ENCODE measurements at places on chromosomes 7 and 10.
A peak's percentile ranks its signal among the peaks of the same experiment; 100 is the strongest.

- no peak for DNase-seq
Observed at GRCh38 chr10:2786251-2786650, 281.1 kb upstream of the PFKP start.

GRCh38 chr10:35927990-35928488, 285.9 kb upstream of the FZD8 start:
- no peak for DNase-seq

DNA sequence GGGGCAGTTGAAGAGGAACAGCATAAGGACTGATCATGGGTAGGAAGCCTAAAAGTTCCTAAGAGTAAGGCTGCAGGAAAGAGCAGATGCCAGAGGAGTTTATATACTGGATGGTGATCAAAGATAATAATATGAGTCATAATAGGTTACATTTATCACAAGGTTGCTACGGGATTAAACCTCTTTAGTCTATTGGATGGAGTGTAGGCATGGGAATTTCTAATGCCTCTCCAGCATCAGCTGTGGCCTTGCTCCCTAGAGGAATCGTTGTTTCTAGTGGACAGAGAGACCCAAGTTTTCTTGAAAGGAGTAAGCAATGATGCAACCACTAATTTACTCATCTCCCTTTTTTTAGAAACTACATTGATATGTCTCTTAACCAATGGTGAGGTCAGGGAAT, 213.4 kb downstream of the GPR37 start:
- no peak for DNase-seq

DNA sequence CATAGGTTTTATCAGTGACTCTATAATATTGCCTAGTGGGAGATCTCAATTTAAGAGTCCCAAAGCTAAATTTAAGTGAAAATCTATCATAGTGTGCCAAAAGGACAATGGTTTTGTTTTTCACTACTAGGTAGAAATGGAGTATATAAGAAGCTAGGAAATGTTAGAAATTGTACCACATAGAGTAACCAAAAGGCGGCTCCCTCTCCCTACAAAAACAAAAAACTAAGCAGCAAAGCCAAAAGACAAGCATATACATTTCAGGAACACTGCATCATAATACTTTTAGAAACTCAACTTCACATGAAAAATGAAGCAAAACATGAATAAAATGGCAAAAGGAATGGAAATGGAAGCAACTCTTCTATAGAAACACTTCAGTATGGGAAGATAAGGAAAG, 271.6 kb downstream of the CACNA2D1 start:
- DNase-seq: no peak

DNA sequence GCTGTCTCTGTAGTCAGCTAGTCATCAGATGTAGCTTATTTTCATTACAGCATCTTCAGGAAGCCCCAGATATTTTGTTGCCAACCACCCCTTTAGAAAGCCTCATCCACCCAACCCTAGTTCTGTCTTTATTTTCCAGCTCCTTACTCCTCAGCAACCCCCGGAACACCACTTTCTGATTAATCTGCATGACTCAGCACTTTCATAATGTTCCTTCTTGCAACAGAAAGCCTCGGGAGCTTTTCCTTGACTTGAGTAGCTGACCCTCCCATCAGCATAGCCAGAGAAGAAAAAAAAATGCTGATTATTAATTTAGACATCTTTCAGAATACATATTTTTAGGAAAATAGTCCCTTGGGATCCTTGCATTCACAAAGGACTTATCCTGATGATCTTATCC, 244.0 kb upstream of the CXCL12 start:
- DNase-seq: no peak

- DNase-seq: no peak
Observed at GRCh38 chr7:137342265-137342664, 1.3 kb downstream of the PTN start.

DNA sequence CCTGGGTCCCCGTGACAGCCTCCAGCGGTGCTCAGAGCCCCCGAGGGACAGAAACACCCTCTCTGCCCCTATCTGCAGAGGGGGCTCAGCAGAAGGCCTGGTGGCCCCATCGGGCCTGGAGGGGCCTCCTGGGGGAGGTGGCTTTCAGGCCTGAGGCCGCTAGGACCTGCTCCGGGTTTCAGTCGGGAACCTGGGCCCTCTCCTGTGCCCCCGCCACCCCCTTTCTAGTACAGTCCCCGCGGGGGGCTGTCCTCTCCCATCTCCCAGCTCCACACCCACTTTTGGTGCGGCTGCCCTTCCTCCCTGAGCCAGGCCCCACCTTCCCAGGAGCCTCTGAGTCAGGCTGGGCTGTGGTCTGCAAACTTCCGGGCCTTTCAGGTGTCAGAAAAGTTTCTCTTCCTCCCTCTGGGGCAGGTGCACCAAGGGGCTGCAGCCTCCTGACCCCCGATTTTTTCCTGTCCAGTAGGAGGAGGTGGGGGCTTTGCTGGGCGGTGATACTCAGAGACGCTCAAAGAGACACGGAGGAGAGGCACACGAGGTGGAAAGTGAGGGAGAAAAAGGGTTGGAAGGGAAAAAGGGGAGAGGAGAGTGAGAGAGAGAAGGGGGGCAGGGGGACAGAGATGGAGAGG, 692 bp downstream of the CARD11 start:
- DNase-seq: peak; percentile 70

DNA sequence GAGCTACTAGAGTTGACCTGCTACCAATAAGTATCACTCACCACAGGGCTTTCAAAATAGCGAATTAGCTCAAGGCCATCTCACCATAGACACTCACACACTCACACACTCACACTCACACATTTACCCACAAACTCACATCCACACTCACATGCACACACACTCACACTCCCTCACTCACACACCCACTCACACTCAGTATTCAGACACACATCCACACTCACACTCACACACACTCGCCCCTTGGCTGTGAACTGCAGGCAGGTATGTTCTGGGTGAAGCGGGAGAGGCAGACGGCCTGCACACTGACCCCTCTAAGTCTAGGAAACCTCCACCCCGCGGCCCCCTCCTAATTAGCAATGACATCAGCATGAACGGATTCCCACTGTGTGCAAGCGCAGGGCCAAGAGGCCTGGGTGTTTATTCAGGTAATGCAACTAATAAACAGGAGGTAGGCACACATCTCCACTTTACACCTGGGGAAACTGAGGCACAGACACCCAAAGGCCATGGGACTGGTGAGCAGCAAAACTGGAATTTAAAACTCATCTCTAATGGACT, 94.6 kb downstream of the ADARB2 start:
- no peak for DNase-seq

DNA sequence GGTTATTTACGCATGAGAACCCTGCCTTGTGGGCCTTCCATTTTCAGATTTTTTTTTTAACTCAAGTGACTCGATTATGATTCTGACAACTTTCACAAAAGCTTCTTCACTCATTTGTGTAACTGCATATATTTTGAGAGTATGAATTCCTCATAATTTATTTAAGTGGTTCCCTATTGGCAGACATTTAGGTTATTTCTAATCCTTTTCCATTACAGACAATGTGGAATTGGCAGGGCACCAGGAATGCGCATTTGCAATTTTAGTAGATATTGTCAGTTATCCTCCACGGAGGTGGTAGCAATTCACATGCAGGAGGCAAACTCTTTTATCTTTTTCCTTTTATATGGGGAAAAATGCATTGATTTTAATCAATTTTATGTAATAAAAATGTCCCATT, 2.5 kb downstream of the TMEM176B start:
- DNase-seq: no peak

- no peak for DNase-seq
Observed at GRCh38 chr10:80730522-80730921, 192.8 kb downstream of the SH2D4B start.

DNA sequence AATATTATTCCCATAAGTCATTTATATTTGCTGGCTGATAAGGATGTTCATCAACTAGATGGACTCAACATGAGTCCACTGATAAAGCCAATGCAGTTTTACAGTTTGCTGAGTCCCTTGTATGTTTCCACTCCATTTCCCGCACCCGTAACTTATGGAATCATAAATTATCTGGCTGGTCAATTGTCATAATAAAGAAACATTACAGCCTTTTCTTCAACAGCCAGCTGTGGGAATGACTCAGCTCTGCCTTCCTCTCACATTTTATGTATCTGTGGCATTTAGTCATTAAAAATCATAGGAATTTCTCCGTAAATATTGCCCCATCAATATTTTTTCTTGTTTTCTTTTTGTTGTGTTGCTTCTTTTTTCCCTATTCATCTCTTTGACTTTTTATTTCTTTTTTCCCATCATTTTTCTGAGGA, 22.3 kb upstream of the TMEM26 start:
- DNase-seq: no peak

DNA sequence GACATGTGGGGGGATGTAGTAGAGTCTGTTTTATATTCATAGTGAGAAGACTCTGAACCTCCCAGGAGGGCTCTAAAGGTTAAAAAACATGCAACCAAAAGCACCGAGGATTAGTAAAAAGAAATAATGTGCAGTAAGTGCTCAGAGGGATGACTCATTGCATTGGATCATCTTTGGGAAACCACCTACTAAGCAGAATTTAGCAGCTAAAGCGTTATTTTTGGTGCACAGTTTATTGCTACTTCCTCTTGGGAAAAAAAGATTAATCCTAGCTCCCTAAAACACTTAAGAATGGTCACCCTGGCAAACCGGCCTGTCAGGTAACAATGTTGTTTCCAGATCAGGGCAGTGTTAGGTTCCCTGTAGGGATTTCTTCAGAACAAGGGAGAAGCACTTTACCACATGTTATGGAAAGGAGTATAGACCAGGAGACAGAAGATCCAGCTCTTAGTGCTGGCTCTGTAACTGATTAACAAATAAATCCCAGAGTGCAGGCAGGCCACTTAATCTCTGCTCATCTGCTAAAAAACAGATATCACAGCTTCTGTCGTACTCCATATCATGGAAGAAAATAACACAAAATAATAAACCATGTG, 44.8 kb upstream of the FAM133B start:
- peak; percentile 44 for DNase-seq

DNA sequence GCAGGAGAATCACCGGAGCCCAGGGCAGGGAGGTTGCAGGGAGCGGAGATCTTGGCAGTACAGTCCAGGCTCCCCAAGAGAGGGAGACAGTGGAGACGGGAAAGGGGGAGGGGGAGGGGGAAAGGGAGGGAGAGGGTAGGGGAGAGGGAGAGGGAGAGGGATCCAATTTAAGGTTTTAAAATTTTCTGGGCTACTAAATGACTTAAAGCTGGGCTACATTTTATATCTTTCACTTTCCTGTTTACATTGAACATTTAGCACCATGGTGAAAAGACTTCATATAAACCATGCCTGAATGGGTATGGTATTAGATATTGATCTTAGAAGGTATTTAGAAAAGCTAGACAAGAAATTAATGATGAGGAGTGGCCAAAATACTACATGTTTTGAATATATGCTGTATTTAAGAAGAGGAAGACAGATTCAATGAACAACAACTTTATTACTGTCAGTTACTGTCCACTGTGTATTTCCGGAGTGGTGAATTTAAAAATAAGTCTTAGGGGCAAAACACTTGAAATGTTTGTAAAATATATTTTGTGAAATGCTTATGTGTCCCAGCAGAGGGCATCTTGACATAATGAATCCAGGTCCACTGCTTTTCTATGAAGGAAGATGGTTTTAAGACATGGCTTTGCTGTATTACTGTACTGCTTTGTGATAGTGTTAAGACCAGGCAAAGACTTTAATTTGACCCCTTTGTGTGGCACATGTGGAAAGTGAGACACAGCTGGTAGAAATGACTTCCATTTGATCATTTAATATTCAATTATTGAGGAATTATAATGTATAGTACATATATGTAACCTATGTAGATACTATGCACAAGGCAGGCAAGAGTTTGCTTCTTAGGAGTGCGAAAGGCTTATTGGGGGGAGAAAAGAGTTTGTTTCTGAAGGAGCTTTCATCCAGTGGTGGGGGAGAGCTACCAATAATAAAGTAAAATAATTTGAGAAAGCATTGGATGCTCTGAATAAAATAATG, 52.8 kb downstream of the NRF1 start:
- no peak for DNase-seq

- DNase-seq: no peak
Observed at GRCh38 chr10:92970301-92971070, 90.1 kb upstream of the CYP26C1 start.

DNA sequence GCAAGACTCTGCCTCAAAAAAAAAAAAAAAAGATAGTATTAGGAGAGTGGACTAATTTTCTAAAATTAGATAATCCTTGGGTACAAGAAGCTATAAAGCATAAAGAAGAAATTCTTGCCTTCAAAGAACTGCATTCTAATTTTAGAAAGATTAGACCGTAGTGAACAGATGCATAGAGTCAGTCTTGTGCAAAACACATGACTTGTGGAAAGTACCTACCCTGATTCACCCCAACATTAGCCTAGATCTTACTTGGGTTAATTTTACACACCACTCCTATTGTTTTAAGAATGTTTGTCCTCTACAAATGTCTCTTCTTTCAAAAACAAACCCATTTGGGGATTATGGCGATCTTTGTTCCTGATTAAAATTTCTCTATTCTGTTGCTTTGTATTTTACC, 38.9 kb upstream of the SP8 start:
- DNase-seq: no peak

GRCh38 chr10:61662794-61663259, at the start of gene CABCOCO1:
Gene CABCOCO1, plus strand, starts transcription at chr10:61662929. Its CDS starts 44 bp downstream, at chr10:61662973.
- no peak for DNase-seq

DNA sequence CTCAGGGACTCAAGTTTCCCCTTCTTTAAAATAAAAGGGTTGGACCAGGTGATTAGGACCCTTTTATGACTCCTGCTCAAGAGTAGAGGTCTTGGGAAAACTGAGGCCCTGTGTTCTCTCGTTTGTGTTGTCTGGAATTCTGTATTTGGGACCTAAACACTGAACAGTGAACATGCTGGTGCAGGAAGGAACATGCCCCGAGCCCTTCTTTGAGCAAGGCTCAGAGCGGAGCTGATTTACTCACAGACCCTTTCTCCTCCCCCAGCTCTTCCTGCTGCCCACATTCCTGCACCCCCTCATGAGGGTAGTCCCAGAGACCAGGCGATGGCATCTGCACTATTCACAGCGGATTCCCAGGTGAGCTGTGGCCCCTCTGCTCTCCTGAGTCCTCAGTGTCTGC, 14.2 kb downstream of the ZKSCAN1 start:
- DNase-seq: no peak

- DNase-seq: no peak
Observed at GRCh38 chr10:89513206-89513605, 22.2 kb downstream of the SLC16A12 start.

Data from stimulated activated CD4-positive, alpha-beta T cell treated with anti-CD3 and anti-CD28 coated beads, Interleukin-4, amount 100 ng/mL, for 24 hours (primary cell).